ENCODE measurements at places on chromosomes 6 and 20.

GRCh38 chr20:54649511-54649962, 174.1 kb downstream of the DOK5 start:
- peak; percentile 30 for DNase-seq

GRCh38 chr6:5506149-5506548, 244.8 kb downstream of the FARS2 start:
- no peak for DNase-seq

DNA sequence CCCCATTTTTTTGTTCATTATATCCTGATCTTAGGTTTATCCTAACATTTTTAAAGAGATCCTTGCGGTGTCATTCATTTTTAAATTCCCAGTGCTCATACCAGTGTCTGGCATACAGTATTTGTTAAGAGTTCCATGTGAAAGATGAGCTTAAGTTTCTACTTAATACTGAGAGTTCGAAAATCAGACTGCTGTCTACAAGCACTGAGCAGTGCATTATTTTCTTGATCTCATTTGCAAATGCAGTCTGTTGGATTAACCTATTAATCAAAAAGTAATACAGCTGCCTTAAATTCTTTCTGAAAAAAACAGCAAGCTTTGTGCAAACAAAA, 663 bp downstream of the COQ3 start:
- DNase-seq: no peak

- DNase-seq: no peak
Measured at GRCh38 chr20:44651684-44652423, at the start of gene ADA. ADA (minus strand) TSS chr20:44651699; CDS start chr20:44651607, 92 bp downstream.

DNA sequence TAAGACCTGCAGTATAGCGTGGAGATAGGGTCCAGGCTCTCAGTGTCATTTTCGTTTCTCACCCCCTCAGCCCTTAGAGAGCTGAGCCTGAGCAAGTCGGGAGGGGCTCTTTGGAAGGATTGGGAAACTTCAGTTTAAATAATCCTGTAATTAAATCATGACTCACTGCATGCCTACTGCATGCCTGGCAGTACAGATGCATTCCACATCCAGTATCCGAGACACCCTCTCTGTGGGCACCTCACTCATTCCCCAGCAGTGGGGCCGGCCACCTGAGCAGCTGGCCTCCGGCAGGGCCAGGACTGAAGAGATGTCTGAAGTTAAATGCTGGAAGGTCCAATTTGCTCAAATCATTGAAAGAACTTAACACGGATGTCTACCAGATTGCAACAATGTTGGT, 316.6 kb downstream of the THBS2 start:
- no peak for DNase-seq

DNA sequence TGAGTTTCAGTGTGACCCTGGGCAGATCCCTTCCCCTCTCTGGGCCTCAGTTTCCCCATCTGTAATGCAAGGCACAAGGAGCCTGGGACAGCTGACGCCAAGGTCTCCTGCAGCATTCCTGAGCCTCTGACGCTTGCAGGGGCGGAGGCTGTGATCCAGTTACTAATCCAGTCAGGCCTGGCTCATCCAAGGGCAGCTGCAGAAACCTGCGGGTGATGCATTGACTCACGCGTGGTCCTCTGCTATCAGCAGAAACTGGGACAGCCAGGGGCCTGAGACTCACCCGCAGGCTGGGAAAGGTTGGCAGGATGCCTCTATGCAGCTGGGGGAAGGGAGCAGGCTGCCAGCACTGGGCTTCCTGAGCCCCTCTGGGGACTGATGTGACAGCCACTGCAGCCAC, 65.0 kb upstream of the SIRPA start:
- DNase-seq: no peak

DNA sequence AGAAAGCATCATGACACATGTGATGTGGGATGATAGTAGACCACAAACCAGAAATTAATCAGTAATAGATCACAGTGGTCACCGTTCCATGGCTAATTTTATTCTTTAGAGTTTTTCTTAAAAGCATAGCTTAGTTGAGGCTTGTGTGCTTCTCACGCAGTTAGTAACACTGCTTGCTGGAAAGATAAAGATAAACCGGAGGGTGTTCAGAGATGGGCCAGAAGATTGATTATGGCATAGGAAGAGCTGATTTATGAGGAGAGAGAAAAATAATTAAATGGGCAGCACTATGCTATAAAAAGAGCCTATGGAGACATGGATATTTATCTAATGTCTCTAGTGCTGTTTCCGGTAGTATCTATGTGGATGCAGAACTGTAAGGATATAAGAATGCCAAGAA, 173.6 kb downstream of the MMS22L start:
- no peak for DNase-seq

- no peak for DNase-seq
Measured at GRCh38 chr20:22315771-22316170, 268.6 kb downstream of the FOXA2 start.

- DNase-seq: no peak
Measured at GRCh38 chr6:169106176-169106575, 147.5 kb downstream of the THBS2 start.

DNA sequence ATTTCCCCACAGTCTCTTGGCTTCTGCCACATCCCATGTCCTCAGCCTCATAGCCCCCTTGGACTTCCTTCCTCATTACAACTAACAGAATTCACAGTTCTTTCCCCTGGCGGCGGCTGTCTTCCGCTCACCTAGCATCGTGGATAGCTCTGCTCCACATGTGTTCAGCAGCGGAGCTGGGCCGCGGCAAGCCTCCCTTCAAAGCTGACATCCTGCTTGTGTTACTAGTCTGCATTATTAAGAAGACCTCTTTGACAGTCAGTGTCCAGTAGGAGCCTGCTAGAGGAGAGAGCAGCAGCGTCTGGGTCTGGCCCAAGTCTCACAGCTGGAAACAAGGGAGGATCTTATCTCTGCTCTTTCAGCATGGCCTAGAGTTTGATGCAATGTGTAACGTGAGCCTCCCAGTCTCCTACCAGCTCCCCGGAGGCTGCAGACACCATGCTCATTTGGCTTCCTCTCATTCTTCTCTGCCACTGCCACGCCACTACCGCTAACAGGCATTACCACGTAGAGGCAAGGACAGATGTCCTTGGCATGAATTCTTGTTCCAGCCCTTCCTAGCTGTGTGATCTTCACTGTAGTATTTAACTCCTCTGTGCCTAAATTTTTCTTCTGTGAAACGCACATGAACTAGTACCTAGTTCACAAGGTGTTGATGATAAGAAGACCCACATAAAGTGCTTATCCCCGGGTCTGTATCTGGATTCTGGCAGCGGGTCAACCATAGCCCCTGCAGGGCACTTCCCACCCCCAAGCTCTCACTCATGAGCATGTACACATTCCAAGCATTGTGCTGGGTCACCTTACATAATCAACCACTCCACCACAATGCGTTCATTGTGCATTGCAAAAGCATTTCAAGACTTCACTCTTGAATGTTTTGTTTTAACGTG, 107.1 kb upstream of the BACH2 start:
- DNase-seq: no peak

DNA sequence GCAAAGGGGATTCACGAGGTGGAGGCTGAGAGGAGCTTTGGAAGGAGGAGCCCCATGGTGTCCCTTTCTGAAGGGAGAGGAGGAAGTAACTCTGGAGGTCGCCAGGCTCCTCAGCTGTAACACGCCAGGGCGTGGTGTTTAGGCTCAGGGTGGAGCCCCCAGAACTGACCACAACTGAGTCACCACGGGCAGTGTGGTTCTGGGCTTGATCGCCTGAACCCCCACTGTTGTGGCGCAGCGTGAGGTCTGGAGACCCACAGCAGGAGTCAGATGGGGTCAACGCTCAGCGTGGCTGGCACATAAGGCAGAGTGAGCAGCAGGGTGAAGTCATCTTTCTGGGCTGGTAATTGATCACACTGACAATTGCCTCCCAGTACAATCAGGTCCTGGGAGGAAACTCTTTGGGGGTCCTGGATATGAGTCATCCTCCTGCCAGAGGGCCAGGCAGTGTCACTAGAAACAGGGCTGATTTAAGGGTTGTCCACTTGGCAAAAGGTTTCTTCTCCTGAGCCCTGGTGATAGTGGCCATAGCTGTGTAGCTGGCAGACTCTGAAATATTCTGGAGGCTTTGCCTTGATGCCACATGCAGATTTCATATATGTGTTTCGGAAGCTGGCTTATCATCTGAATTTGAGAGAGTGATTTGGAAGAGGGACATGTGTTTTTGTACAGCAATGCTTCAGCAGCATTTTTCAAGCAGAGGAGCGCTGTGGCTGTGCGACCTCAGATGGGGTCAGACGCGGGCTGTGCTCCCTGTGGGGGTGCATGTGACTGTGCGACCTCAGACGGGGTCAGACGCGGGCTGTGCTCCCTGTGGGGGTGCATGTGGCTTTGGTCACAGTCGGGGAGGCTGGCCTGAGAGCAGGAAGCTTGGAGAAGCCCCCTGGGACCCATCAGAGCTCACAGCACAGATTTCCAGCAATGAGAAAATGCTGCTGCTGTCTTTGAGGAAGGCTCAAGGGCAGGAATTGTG, 50.0 kb downstream of the SYNJ2 start:
- no peak for DNase-seq

DNA sequence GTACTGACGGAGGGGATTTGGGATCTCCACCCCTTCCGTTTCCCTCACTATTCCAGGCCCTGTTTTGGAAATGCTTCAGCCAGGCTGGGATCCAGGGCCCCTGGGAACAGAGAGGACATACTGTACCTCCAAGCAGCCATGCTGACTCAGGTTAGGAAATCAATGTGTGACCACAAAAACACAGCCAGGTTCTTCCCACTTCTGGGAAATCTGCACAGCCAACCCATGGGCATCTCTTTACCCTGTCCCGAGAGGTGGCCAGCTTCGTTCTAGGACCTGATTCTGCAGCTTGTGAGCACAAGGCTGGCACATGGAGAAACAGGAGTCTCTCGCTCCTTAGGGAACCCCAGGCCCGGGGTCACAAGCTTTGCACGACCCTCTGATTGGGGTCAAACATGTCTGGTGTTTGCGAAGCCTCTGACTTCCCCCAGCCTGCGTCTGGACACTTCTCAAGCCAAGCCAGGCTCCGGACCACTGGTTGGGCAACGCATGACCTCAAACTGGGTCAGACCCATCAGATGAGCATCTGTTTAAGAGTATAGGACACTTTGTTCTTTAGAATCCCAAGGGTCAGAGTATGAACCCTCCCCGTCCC, 8.3 kb upstream of the TTPAL start:
- no peak for DNase-seq

- DNase-seq: no peak
Measured at GRCh38 chr6:16148498-16148897, 19.6 kb downstream of the MYLIP start.

GRCh38 chr20:41029150-41029901, 704 bp downstream of the TOP1 start:
- no peak for DNase-seq

DNA sequence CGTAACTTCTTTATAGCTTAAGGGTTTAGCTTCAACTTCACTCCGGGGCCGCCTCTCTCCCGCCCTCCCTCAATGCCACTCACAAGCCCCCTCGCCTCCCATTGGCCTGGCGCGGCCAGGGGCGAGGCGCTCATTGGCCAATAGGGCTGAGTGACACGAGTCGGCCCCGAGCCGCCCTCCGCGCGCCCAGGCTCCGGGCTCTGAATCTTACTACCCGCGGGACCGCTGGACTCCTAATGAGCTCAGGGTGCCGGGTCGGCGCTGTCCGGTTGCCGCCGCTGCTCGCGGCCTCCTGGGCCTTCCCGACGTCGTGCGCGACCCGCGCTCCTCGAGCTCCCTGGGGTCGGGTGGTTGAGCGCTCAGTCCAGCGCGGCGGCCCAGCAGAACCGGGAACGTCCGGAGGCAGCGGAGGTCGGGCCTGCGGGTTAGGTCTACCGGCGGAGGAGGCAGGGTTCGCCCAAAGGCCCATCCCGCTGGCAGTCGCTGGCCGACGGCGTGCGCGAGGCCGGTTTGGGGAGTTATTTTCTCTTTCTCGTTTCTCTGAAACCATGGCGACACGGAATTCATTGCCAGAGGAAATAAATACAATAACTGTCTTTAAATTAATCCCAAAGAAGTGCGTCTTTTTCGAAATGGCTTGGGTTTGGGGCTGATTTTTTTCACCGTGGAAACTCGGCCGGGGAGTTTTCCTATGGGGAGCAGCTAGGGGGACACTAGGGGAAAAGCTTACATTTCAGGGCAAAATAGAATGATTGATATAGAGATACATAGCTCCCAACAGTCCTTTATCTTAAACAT, at the start of gene SIM1:
TSS of gene SIM1 (minus strand) at position 19 of the 798 bp plus-strand sequence. CDS start 1,453 bp downstream, outside the sequence.
- DNase-seq: no peak

DNA sequence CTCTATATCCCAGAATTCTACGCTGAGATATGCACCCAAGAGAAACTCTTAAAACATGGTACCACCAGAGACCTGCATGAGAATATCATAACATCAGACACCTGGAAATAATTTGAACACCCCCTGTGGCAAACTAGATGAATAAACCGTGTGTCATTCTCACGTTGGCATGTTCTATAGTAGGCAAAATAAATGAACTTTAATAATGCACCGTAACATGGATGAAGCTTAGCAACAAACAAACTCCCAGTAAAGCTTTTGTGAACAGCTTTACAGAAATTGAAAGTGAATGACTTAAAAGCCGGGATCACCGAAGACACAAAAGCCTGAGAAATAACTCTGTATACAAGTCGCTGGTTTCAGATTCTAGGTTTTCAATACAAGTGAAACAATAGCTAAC, 1166.8 kb upstream of the CITED2 start:
- no peak for DNase-seq

DNA sequence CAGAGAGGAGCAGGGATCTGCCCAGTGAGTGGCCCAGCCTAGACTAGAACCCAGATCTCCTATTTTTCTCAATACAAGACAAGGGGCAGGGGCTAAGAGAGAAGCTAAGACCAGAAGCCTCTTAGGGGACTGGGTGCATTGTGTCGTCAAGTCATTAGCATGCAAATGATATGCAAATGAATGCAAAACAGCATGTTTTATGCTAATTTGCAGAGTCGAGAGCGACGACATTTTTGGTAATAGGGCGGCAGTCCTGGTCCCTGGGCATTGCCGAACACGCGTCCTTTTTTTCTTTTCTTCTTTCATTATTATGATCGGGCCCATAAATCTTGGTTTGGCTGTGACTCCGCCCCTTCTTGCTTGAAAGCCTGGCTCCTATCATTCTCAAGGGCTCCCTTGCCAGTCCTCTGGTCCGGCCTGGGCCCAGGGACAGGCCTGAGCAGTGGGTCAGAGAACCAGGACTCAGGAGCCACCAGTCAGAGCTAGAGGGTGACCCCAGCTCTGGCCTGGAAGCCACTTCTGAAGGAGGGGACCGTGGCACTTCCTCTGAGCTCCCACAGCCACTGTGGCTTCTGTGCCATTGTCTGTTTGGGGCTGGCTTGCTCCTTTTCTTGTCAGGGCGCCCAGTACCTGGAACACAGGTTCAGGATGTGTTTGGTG, 32.0 kb upstream of the SCRT2 start:
- no peak for DNase-seq
